ENCODE measurements at places on chromosomes 3 and 15.

DNA sequence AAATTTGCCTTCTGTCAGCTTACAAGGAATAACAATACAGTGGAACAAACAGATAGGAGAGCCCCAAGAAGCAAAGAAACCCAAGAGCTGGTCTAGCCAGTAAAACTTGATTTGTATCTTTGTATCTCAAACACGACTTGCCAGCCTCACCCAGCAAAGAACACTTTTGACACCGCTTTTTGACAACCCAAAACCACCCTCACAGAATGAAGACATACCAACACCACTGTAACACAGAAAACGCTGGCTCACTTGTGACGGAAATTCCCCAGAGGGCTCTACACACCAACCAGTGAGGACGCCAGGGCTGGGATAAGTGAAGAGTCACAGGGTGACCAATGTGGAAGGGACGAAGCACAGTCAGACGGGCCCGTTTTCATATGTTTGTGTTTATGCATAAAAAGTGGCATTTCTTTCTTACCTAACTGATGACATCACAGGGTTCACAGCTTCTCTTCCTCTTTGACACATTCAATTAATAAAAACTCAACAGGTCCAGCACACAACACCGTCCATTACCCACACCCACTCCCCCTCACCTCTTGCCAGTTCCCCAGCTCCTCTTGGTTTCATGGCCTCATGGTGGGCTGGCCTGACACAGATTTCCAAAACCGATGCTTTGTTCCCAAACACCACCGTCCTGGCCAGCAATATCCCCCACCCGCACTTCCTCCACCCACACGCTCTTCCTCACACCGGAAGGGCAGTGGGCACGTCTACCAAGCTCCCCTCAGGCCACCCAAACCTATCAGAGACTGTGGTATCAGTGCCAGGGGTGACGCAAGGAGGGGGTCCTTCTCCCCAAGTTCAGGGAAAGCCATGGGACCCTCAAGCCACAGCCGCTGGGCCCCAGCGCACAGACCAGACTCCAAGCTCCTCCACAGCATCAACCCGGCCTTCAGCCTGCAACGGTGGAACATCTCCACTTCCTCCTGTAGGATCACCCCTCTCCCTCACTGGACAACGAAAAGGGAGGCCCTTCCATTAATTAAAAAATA, 94.2 kb downstream of the ADAMTS17 start:
- no peak overlapping the region for H3K27ac ChIP-seq
- no peak overlapping the region for H3K4me3 ChIP-seq
- H3K27me3 ChIP-seq, result no peaks in the 10 kb centered on the region
- H3K36me3 ChIP-seq, result no peaks in the 10 kb centered on the region

DNA sequence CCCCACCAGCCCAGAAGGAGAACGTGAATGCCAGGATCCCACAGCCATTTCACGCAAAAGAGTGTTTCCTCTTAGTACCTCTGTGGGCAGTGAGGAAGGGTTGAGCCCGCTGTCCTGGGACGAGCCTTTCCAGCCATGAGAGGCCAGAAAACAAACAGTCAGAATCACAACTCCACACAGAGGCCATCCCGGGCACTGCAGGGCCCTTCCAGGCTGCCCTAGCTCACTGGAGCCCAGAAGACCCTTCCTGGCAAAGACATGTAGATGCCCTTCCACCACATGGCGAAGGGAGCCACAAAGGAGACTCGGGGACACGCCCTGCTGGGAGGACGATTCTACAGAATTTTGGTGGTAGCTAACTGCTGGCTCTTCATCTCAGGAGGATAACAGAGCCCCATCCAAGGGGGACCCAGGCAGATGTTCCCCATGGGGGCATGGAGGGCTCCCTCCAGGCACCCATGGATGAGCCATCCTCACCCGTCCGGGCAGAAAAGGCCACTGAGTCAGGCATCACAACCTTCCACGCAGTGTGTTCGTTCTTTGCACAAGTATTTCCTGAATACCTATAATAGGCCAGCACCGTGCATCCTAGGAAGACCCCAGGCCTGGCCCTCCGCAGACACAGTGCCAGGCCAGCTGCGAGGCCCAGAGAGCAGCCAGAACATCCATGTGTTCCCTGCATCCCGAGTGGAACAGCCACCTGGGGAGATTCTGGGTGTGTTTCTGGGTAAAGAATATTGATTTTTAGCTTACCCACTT, 47.2 kb downstream of the SLC12A8 start:
- H3K27ac ChIP-seq, result no peak overlapping the region
- H3K36me3 ChIP-seq, result no peaks in the 10 kb centered on the region
- peak; percentile 43 for DNase-seq

- H3K27me3 ChIP-seq, result no peaks in the 10 kb centered on the region
- DNase-seq, result no peak
- H3K4me3 ChIP-seq, result no peak overlapping the region
Measured at GRCh38 chr3:58041826-58042324, 33.7 kb downstream of the FLNB start.

DNA sequence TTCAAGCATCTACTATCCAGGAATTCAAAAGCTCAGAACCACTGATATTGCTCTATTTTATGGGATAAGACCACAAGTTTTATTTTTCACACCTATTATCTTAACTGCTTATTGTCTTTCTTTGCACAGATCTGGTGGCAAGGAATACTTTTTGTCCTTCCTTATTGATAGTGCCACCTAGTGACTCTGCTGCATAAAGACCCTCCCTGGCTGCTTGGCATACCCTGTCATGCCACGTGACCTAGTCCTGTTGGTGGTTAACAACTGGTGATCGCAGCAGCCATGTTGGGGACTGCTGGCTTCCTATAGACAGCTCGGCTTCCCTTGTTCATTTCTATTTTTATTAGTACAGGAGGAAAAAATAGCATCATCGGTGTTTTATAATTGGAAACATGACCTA, 236.3 kb downstream of the MEX3B start:
- no peak for DNase-seq
- H3K36me3 ChIP-seq, result peaks cover 13% of the 10 kb centered on the region
- H3K27ac ChIP-seq, result no peak overlapping the region

DNA sequence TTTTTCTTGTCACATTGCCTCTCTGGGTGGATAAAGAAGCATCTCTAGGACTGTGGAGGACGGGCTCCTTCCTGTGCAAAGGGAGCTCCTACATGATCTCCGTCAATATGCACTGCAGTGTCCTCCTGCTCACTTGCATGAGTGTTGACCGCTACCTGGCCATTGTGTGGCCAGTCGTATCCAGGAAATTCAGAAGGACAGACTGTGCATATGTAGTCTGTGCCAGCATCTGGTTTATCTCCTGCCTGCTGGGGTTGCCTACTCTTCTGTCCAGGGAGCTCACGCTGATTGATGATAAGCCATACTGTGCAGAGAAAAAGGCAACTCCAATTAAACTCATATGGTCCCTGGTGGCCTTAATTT, 478 bp downstream of the GPR15 start:
- H3K36me3 ChIP-seq, result no peaks in the 10 kb centered on the region
- H3K27ac ChIP-seq, result no peak overlapping the region
- H3K27me3 ChIP-seq, result no peaks in the 10 kb centered on the region
- H3K4me3 ChIP-seq, result no peak overlapping the region
- H3K4me1 ChIP-seq, result peaks cover 4% of the 10 kb centered on the region

DNA sequence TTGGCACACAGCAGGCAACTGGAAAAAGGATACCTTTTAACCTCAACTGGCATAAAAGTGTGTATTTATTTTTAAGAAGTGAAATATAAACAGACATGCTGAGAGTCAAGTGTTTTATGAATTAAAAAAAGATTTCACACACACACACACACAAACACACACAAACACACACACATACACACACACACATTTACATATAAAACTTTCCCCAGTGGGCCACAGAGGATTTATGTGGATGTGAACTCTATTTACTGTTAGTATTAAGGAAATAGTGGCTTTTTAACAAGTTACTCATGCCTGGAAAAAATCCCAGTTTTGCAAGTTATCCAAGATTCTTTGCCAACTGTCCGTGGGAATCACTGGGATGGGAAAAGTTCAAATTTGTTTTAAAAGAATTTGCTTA, 725.9 kb upstream of the NR2F2 start:
- H3K27me3 ChIP-seq, result no peaks in the 10 kb centered on the region
- H3K36me3 ChIP-seq, result peaks cover 23% of the 10 kb centered on the region
- no peak overlapping the region for H3K4me3 ChIP-seq
- H3K4me1 ChIP-seq, result peaks cover 51% of the 10 kb centered on the region

DNA sequence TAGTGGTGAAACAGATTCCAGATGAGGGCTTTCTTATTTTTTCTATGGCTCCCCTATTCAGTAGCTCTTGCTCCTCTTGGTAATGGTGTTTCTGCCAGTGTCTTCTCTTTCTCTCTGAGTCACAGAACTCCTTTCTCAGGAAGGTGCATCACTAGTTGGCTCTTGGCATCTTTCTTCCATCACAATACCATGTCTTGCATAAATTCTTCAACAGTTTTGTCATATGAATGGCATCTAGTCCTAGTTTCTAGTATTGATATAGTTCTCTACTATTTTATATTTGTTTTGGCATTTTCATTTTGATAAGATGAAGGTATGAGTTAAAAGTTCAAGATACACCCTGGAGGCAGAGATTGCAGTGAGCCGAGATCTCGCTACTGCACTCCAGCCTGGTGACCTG, 51.0 kb downstream of the REC114 start:
- no peak overlapping the region for H3K27ac ChIP-seq
- H3K4me1 ChIP-seq, result no peaks in the 10 kb centered on the region
- H3K36me3 ChIP-seq, result no peaks in the 10 kb centered on the region
- H3K4me3 ChIP-seq, result no peak overlapping the region
- peaks cover 13% of the 10 kb centered on the region for H3K27me3 ChIP-seq

DNA sequence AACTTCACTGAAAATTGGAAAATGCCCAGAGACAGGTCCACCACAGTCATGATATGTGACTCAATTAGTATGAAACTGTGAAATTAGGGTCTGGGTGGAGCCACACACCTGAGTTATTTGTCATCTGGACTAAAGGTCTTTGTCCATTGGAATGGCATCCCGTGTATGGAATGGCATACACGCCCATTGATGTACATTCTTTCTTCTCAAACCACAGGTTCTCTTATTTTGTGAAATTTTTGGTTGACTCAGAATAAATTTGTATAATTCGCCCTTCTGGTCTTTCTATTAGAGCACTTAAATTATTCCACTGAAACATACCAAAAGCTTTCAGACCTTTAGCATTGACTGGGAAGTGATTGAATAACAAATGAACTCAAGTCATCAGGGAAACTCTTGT, 66.8 kb upstream of the UBE2E1 start:
- H3K4me3 ChIP-seq, result no peak overlapping the region
- no peaks in the 10 kb centered on the region for H3K36me3 ChIP-seq
- peaks cover 6% of the 10 kb centered on the region for H3K4me1 ChIP-seq
- no peak for DNase-seq
- H3K27me3 ChIP-seq, result peaks cover 36% of the 10 kb centered on the region
- no peak overlapping the region for H3K27ac ChIP-seq

DNA sequence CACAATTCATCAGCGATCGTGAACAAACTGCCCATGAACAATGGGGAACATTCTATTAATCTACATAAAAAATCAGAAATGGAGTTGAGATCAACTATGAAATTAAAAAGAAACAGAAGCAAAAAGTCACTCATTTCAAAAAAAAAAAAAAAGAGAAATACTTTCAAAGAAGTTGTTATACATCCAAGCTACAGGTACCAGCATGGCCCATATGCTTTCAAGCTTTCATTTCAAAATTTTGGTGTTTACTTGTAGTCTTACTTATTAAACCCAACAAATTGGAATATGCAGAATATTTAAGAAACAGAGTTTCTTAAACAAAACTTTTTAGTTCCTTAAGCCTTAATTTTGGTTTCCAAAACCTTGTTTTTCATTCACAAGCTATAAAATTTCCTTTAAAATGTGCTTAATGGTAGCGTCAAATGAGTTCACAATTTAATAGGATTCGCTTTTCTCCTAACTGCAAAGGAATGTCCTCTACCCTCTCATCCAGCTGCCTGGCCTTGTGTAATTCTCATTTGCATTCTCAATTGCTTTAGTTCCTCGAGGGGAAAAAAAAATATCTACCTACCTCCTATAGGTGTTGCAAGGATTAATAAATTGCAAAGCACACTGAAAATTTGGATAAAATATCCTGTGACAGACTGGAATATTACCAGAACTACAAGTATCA, 565.2 kb downstream of the ROBO1 start:
- H3K27ac ChIP-seq, result no peak overlapping the region
- H3K4me1 ChIP-seq, result peaks cover 9% of the 10 kb centered on the region
- no peaks in the 10 kb centered on the region for H3K27me3 ChIP-seq
- no peaks in the 10 kb centered on the region for H3K36me3 ChIP-seq

DNA sequence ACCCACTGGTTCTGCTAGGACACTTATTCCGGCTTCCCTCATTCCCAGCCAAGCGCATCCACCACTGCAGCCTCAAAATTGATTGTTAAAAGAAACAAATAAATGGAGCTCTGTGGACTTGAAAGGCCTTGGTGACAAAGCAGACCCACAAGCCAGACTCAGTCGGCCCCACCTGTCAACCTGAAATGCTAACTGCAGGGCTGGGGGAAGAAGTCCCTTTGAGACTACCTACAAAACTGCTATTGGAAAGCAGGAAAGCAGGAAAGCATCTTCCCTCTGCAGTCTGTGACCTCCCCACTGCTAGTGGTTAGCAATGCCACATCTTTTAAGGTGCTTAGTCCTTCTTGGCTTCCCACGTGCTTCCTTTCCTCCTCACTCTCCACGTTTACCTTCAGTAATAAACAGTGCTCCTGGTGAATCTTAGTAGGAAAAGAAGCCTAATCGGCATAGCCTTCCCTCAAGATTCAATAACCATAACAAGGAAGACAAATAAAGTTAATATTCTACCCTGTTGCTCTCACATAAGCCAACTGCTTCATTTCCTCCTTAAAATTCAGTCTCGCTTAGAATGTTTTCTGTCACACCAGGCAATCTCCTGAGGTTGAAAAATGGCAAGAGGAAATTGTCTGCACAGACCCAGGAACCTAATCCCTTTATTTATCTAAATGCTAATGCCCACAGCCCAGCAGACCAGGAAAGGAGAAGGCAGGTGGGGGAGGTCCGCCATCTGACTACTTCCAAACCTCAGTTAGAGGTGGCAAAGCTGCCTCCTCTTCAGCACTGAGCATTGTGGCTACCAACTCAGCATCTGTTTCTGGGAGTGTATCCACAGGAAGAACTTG, 296.2 kb downstream of the NEK10 start:
- no peak overlapping the region for H3K4me3 ChIP-seq
- H3K27me3 ChIP-seq, result no peaks in the 10 kb centered on the region
- peaks cover 15% of the 10 kb centered on the region for H3K4me1 ChIP-seq
- H3K36me3 ChIP-seq, result no peaks in the 10 kb centered on the region

DNA sequence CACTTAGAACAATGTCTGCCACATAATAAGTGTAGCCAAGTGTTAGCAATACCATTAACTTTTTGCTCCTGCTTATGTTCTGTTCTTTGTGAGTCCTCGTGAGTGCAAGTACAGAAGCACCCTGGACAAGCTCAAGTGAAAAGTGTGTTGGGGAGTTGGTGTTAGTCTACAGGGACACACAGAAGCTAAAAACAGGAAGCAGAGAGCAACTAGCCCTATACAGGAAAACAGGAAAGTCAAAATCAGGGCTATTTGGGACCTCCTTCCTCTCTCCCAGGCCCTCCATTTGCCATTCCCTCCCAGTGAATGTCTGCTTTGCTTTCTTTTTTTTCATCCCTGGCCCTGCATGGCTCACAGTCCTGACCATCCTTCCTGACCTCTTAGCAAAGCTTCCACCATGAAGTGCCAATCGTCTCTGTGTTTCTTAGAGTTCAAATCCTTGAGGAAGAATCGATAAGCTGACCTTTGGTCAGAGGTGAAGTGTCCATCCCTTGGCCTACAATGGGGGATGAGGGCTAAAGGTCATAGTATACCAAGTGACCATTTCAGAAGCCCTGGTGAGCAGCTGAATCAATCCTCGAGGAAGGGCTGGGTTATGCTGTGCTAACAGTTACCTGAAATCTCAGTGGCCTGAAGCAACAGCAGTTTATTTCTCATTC, 328.2 kb downstream of the SHQ1 start:
- no peaks in the 10 kb centered on the region for H3K27me3 ChIP-seq
- no peak overlapping the region for H3K4me3 ChIP-seq
- H3K27ac ChIP-seq, result no peak overlapping the region
- no peak for DNase-seq

GRCh38 chr15:90819390-90819789, 49.0 kb upstream of the FURIN start:
- peaks cover 4% of the 10 kb centered on the region for H3K4me1 ChIP-seq
- H3K36me3 ChIP-seq, result no peaks in the 10 kb centered on the region
- no peak overlapping the region for H3K27ac ChIP-seq
